Neural progenitor cell (in vitro differentiated cells): ENCODE measurements at places on chromosomes 2 and 18. TPM values are rescaled to one million over a fixed set of nuclear protein-coding genes. Genes with fewer than 3 reads are reported as not detected.
A peak's percentile ranks its signal among the peaks of the same experiment; 100 is the strongest.

GRCh38 chr18:68840554-68841263 lies 42.8 kb downstream of the CCDC102B start:
- DNase-seq: peak; percentile 5

DNA sequence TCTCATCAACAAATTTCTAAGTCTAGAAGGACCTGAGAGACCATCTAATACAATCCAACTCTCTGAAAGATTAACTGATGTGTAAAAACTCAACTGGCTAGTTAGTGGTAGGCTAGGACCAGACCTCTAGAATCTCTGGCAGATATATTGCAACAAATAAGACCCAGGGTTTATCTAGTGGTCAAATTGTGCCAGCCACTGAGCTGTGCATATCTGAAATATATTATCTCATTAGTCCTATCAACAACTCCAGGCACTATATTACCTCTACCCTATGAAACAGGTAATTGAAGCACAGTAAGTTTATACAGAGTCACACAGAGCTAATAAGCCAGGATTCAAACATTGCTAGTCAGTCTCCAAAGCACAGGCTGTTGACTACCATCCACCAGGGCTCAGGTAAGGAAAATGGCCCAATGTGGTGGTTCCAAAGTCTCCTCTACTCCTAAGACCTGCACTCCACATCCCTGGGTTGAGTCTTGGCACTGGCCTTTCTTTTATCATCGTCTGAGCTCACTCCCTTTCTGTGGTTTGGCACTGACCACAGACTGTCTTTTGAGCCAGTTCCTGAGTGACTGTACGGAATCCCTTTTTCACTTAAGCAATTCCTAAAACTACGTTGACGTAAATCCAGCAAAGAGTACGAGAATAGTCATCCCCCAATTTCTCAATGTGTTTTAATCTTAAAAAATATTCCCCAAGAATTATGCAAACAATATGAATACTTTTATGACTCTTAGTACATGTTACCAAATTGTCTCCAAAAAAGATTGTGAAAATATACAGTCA lies 11.9 kb upstream of the PID1 start:
- DNase-seq: no peak

DNA sequence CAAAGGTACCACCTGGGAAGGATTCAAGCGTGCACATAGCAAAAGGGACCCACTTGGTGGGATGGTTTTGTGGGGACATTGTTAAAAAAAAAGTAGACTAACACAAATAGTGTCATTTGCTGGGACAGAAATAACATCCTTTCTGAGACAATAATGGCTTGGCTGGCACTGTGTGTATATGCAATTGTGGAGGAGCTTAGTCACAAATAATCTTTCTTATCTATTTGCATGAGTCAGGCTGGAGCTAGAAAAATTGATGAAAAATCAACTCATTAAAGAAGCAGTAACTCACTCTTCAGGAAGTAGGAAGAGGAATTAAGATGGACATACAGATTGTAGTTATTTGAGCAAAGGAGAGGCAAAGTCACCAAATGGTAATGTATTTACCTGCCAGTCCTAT lies 29.5 kb upstream of the ITGB6 start:
- no peak for DNase-seq

DNA sequence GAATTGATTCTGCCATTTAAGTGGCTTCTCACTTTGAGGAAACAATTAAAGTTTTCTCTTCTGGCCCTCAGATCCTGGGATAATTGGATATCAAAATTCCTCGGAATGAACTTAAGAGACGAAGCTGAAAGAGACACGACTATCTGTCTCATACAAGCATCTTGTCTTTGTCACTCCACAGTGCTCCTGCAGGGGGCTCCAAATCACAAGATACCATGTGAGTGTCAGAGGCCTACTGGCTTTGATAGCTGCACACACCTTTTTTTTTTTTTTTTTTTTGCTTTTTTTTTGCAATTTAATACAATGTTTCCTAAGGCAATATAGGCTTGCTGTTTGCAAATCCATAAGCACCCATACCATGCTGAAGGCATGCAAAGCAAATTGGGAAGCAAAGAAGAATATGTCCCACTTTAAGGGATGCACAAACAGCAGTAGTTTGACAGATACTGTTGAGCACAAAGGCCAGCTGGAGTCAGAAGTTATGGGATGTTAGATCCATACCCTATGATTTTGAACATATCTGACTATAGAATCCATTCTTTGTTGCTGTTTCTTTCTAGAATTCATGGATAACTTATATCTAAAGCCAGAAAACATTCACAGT lies 109.0 kb upstream of the CBLN2 start:
- DNase-seq: peak; percentile 67

- no peak for DNase-seq
Measured at GRCh38 chr2:27041752-27042151, 9.0 kb downstream of the TMEM214 start.

- DNase-seq: no peak
Measured at GRCh38 chr2:182618672-182619079, 97.4 kb upstream of the DNAJC10 start.

GRCh38 chr18:25516121-25516520 lies 164.2 kb upstream of the ZNF521 start:
- DNase-seq: no peak

GRCh38 chr18:32086881-32087280 lies 4.8 kb upstream of the RNF138 start:
- no peak for DNase-seq

DNA sequence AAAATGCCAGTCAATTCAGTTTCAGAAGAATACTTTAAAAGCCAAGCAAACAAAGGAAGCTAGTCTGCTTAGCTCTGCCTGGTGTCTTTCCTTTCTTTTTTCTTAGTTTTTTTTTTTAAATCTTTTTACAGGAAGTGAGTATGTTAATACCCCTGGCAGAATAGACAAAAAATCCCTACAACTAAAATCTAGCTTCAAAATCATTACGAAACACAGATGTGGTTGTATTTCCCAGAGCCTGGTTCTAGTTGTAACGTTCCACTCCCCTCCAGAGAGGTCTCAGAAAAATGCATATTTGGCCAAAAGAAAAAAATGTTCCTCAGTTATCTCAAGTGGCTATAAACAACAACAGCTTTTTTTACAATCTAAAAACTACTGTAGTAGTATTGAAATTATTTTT lies 202.1 kb upstream of the RND3 start:
- no peak for DNase-seq

- no peak for DNase-seq
Measured at GRCh38 chr2:36203366-36203765, 152.2 kb upstream of the CRIM1 start.

DNA sequence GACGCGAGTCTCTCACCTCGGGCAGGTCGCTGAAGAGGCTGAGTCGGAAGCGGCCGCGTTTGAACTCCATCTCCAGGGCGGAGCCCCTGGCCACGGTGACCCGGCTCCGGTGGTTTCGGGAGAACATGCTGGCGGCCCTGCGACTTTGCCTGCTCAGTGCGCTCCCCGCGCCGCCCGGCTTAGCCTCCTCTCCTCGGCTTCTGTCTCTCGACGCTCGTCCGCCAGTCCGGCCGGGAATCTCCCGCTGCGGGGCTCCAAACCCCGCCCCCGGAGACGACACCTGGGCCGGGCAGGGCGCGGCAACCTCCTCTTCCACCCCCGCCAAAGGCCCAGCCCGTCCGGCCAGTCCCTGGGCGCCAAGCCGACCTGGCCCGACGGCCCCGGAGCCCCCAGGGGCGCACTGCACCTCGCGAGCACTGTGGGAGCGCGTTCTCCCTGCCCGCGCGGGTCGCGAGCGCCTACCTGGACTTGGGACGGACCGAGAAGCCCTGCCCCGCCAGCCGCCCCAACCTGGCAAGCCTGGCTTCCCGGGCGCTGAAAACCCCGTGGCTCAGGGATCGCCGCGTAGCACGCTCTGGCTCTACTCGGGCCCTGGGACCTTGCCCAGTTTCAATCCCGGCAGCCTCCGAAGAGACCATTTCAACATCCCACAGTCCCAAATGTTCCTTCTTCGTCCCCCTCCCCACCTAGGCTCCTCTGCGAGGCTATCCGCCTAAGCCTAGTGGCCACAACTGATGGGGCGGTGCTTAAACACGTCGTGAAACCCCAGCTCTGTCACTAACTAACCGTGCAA lies at the start of gene RTKN:
Gene RTKN, minus strand, starts transcription at position 248 of the 793 bp plus-strand sequence. Its CDS starts 121 bp downstream, at position 127.
- peak; percentile 84 for DNase-seq

DNA sequence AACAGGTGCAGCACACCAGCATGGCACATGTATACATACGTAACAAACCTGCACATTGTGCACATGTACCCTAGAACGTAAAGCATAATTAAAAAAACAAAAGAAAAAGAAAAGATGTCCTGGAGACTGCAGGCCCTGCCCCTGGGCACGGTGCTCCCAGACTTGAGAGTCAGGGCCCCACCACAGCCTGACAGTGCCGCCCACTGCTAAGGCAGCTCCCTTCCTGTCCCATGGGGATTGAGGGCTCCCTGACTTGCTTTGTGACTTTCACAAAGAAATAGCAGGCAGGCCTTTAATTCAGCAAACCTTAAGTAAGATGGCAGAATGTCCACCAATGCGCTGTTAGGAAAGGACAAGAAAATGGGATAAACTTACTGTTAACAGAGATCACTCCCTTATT lies 116.8 kb downstream of the NDUFA10 start:
- DNase-seq: no peak

- DNase-seq: no peak
Measured at GRCh38 chr2:159982270-159982669, 80.1 kb downstream of the PLA2R1 start.

- no peak for DNase-seq
Measured at GRCh38 chr2:222364285-222364895, 60.0 kb upstream of the SGPP2 start.

- no peak for DNase-seq
Measured at GRCh38 chr2:5036256-5036655, 655.9 kb upstream of the SOX11 start.

- no peak for DNase-seq
Measured at GRCh38 chr18:22230471-22230945, 61.1 kb downstream of the GATA6 start.

DNA sequence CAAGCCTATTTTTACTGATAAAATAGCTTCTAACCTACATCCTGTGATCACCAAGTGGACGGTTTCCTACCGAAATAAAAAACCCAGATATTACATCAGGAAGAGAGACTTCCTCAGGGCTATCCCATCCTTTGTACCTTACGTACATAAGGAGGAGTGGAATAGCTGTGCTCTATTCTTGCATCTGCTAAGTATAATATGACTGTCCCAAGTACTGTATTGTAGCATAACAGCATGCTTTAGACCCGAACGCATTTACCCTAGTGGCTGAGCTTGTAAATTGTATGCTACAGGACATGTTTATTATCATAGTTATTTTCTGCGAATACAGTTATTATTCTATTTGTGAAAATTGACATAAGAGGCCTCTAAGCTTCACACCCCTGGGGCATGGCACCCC lies 302.4 kb downstream of the CLIP4 start:
- DNase-seq: no peak

- no peak for DNase-seq
Measured at GRCh38 chr2:232293191-232293590, 85.4 kb upstream of the ALPP start.

DNA sequence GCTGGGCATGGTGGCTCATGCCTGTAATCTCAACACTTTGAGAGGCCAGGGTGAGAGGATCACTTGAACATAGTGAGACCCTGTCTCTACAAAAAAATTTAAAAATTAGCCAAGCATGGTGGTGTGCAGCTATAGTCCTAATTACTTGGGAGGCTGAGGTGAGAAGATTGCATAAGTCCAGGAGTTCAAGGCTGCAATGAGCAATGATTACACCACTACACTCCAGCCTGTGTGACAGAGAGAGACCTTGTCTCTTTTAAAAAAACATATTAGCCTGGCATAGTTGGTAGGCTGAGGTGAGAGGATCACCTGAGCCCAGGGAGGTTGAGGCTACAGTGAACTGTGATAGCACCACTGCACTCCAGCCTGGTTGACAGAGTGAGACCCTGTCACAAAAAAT lies 13.7 kb downstream of the TRAPPC8 start:
- DNase-seq: no peak

- DNase-seq: no peak
Measured at GRCh38 chr2:74562126-74562775, 7.7 kb downstream of the DOK1 start.

DNA sequence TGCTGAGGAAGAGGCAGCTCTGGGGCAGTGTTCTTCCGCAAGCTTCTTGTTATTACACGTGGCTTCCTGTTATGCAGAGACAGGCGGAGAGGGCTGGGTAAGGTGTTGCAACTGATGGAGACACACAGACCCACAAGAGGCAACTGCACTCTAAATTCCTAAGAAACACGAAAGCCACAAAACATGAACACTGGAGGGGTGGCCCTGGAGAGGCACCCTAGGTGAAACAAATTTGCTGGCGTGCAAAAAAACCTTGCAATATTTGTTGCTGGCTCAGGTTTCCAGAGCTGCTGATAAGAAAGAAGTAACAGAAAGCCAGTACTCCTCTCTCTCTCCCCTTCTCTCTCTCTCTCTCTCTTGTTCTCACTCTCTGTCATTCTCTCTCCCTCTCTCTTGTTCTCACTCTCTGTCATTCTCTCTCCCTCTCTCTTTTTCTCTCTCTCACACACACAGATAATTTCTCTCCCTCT lies 31.8 kb downstream of the ARHGAP25 start:
- DNase-seq: no peak

GRCh38 chr2:234292962-234293243 lies 204.0 kb downstream of the ARL4C start:
- DNase-seq: no peak

DNA sequence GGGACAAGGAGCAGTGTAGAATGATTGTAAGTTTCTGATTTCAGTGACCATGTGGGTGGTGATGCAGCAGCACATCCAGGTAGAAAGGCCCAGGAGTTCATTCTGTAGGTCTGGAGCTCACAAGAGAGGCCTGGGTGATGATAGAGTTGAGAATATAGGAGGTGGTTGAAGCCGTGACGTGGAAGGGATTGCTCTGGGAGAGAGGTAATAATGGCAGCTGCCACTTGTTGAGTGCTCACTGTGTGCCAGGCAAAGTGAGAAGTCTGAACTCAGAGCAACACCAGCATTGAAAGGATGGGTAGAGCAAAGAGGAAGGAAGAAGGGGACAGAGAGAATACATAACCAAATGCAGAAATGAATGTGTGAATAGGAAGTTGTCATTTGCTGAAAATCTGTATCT lies 3.3 kb downstream of the TTLL4 start:
- DNase-seq: no peak

Gene PHOSPHO2
- total RNA-seq: 9.2 and 16.8 TPM in 2 replicates

Gene ZNF396
- 1.4 and 2.2 TPM in 2 replicates for total RNA-seq

Gene ZAP70
- total RNA-seq: 0.37 TPM in 1 of 2 replicates, not detected in the other

Gene CRACDL
- total RNA-seq: 0.07 and 0.28 TPM in 2 replicates

Gene GNAL
- total RNA-seq: 10.8 and 26.8 TPM in 2 replicates

Gene IL37
- 0.93 TPM in 1 of 2 replicates, not detected in the other for total RNA-seq
